ELR (cell line): ENCODE measurements at places on chromosomes 1 and 21.

DNA sequence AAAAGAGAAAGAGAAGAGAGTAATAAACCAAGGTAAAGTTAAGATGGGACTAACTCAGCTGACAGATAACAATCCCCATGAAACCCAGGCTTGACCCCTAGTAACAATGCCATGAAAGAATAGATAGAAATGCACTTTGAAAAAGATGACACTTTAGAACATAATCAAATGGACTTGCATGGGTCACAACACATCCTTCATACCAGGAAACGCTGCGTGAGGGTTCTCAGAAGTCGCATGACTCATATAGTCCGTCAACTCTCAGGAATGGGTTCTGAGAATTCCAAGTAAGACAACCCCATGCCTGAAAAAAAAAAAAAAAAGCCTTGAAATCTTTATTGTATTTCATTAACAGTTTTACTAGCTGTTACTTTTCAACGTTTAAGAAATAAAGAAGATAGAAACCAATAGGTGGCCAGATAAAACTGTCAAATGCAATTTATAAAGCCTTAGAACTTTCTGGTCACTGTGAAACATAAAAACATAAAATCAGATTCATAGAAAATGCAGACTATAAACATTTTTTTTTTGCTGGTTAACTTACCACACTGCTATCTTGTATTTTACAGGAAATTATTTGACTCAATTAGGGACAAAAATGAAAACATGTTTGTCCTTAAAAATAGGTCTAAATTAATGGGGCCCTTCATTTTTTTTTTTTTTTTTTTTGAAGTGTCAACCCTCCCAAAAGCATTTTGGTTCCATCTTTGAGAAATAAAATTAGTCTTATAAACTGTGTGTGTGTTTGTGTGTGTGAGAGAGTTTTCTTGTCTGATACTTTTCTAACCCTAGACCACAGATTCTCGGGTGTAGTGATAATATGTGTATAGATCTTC lies 202.1 kb downstream of the NCAM2 start:
- DNase-seq: peak; percentile 98

DNA sequence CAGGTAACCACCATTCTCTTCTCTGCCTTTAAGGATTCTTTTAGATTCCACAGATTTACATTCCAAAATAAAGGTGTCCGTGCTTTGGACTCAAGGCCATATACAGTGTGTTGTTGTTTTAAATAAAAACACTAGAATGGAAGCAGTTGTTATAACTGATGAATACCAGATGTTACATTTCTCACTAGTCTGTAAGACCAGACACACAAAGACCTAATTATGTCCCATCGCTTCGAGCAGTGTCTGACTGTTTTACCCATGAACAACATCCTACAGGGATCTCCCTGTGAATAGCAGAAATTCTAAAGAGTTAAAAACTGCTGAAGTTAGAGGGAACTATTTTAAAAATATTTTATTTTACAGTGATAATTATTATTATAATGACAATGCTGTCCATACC lies 574.7 kb upstream of the ZP4 start:
- DNase-seq: no peak

- no peak for DNase-seq
These were observed 288.3 kb upstream of the ADGRL2 start for GRCh38 chr1:81512252-81513003.

- peak; percentile 80 for DNase-seq
These were observed 2.9 kb downstream of the CRYZ start for GRCh38 chr1:74729741-74730478.

DNA sequence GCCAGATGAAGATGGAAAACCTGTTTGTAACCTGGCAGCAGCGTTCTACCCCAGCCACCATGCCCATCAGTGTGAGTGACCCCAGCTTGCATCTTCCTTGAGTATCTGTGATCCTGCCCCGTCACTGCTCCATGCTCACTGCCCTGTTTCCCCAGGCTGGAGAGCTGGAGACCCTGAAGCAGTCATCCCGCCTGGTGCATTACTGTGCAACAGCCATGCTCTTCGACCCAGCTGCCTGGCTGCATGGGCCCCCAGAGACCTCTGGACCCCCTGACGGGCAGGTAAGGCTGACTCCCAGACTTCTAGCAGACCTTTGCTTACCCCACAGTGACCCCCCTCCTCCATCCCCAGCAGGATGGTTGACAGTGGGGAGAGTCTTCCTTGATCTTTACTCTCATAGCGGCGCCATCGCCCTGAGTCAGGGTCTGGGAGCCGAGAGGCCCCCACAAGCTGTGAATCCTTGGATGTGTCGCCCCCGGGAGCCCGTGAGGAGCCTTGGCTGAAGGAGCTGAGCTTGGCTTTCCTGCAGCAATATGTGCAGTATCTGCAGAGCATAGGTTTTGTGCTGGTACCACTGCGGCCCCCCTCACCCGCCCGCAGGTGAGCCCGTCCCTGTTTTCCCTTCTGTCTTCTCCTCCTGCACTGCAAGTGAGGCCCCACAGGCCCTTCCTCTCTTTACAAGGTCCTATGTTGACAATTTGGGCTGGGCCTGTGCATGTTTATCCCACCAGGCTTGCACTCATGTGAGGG lies 10.4 kb downstream of the HYI start:
- DNase-seq: no peak

- no peak for DNase-seq
These were observed 992 bp downstream of the S100A7A start for GRCh38 chr1:153417136-153417888.

- no peak for DNase-seq
These were observed 9.4 kb upstream of the VAMP4 start for GRCh38 chr1:171751221-171751620.

DNA sequence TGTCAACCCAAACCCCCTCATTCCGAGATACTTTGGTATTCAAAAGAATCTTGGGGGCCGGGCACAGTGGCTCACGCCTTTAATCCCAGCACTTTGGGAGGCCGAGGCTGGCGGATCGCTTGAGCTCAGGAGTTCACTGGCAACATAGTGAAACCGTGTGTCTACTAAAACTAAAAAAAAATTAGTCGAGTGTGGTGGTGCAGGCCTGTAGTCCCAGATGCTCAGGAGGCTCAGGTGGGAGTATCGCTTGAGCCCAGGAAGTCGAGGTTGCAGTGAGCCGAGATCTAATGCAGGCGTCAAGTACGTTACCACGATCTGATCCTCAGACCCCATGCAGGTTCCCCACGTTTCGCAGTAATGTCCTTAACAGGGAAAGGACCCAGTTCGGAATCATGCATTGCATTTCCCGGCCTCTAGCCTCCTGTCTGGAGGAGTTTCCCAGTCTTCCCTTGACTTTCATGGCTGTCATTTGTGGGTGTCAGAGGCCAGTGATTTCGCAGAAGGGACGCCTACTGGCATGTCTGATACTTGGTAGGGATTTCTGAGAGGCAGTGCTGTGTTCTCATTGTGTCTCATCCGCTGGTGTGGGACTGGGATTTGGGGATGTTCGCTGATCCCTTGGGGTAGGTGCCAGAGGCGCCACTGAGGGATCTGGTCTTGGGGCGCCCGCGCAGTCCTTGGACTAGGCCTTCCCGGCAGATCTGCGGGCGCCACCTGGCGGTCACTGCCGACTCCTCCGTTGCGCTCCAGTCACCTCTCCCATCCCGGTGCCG lies 39.3 kb upstream of the HMGN1 start:
- DNase-seq: peak; percentile 90

- no peak for DNase-seq
These were observed 35.4 kb downstream of the PRDM2 start for GRCh38 chr1:13735168-13735930.

DNA sequence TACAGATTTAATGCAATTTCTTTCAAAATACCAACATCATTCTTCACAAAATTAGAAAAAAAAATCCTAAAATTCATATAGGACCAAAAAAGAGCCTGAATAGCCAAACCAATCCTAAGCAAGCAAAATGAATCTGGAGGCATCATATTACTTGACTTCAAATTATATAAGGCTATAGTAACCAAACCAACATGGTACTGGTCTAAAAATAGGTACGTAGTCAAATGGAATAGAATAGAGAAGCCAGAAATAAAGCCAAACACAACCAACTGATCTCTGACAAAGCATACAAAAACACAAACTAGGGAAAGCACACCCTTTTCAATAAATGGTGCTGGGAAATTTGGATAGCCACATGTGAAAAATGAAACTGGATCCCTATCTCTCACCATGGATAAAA lies 112.3 kb upstream of the TSPAN2 start:
- no peak for DNase-seq

- no peak for DNase-seq
These were observed 25.8 kb downstream of the CD247 start for GRCh38 chr1:167492481-167492910.

GRCh38 chr21:34933609-34934335 lies 115.3 kb downstream of the RUNX1 start:
- DNase-seq: peak; percentile 12

DNA sequence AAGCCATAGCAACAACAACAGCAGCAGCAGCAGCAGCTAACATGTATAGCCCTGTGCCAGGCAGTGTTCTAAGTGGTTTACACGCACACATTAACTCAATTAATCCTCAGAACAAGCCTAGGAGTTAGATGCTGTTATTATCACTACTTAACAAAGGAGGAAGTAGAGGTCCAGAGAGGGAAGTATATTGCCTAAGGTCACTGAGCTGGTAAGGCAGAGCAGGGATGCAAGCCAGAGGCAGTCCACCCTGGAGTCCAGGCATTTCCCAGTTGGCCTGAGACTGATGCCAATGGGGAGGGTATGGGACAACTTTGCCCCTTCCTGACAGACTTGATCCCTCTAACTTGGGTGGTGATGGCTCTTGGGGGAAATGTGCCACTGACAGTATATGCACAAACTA lies 6.8 kb downstream of the CDC14A start:
- no peak for DNase-seq

GRCh38 chr1:216932424-216932823 lies 209.2 kb upstream of the ESRRG start:
- DNase-seq: no peak

DNA sequence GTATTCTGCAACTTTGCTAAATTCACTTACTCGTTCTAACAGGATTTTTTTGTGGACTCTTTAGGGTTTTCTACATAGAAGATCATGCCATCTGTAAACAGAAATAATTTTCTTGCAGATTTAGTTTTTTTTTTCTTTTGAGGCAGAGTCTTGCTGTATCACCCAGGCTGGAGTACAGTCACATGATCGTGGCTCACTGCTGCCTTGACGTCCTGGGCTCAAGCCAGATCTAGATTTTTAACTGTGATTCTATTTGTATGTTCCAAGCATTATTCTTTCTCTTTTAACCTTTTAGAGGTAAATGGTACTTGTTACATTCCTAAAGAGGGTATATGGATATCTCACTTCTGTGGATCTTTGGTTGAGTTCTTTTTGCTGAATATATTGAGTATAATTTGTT lies 18.6 kb downstream of the FABP3 start:
- DNase-seq: no peak

GRCh38 chr1:206930210-206930798 lies 8.6 kb upstream of the FCMR start:
- no peak for DNase-seq

GRCh38 chr1:17520473-17521319 lies 18.8 kb upstream of the ARHGEF10L start:
- no peak for DNase-seq

- DNase-seq: peak; percentile 89
These were observed 8.3 kb upstream of the TNFRSF9 start for GRCh38 chr1:7948960-7949359.

- no peak for DNase-seq
These were observed 142.6 kb upstream of the CXADR start for GRCh38 chr21:17370263-17370662.

- no peak for DNase-seq
These were observed 21.5 kb downstream of the DHX9 start for GRCh38 chr1:182860658-182861057.

DNA sequence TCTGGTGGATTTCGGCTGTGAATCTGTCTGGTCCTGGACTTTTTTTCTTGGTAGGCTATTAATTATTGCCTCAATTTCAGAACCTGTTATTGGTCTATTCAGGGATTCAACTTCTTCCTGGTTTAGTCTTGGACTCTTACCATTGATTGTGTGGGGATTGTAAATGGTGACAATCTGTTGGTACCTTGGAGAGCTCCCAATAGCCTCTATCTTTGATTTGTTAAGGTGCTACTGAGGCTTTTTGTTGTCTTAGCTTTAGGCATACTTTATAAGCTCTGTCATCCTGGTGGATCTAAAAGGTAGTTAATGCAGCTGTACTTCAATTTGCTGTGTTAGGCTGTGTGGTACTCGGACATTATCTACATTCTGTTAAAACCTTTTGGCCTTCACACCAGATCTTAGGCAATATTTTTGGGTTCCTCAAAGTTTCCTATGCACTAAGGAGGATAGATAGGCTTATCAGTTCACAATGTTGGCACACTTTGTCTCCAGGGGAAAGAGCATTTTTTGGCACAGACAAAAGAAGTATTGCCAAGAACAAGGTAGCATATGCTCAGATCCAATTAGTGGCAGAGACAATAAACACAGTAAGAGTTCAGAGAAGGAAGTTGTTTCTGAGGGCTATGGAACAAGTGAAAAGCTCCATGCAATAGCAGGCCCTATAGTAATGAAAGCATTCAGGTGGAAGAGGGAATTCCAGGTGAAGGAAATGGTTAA lies 230.4 kb downstream of the PDE4B start:
- peak; percentile 35 for DNase-seq

DNA sequence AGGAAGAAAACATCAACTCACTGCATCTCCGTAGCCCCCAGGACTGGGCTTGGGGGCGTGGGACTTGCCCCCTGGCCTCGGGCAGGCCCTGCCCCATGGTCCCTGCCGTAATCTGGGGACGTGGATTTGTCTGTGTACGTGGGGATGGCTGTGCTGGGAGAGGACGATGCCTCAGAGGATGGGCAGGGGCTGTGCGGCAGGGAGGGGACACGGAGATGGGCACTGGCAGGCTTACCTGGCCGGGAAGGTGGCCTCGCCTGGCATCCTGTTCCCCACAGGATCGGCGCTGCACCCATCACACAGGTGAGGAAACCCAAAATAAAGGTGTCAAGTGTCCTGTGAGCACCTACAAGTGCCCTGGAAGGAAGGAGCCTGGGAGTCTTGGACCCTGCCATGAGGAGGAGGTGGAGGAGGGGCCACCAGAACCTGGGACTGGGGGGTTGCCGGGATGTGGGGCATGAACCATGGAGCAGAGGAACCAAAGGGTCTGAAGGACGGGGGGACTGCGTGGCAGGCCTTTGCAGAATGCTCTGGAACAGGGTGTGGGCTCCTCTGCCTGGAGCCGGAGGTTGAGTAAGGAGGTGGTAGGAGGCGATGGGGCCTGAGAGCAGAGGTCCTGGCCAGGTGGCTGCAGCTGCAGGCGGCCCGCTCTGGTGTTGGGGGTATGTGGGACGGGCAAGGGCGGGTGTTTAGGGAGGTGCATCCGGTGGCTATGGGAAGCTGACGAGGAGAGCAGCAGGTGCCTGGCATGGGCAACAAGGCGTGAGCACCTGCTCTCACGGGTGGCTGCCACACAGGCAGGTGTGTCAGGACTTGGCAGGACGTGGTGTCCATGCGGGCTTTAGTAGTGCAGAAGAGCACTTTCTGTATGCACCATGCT lies 27.8 kb upstream of the LRRC3 start:
- DNase-seq: no peak
